Left lobe of liver (tissue), 2 donors: ENCODE measurements at places on chromosomes 16 and 17. TPM values are rescaled to one million over a fixed set of nuclear protein-coding genes. Genes with fewer than 3 reads are reported as not detected.

GRCh38 chr16:7921345-7921744, 588.7 kb downstream of the RBFOX1 start:
- no peak for DNase-seq

DNA sequence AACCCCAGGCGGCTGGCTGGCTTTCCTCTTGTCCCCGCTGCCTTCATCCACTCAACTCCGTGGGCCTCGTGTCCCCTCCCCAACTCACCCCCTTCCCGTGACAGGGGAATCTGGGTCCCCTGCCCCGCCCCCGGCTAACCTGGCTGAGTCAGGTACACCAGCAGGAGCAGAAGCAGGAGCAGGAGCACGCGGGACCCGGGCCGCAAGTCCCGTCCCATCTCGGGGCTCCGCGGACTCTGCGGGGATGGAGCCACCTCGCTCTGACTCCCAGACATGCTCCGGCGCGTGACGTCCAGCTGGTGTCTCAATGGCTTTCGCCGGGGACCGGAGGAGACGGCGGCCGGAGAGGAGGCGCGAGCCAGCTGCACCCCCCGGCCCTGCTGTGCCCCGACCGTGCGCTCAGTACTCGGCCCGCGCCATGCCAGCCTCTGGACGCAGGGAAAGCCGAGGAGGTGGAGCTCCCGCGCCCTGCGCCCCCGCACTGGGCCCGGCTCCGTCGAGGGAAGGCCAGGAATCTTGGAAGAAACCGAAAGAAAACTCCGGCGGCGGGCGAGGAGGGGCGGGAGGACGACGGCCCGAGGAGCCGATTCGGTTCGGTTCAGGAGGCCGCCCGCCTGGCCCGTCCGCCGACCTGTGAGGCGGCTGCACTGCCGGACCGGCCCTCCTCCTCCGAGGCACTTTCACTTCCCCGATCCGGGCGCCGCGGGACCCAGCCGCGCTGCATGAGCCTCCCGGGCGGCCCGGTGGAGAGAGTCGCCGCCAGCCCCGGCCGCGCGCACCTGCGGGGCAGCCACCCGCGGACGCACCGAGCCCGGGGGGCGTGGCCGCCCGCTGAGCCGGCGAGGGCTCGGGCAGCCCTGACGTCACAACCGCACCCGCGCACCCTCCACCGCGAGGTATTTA, at the start of the genes CXCL16 and ZMYND15:
Gene CXCL16, minus strand, starts transcription at position 807 of the 903 bp plus-strand sequence. Its CDS starts 589 bp downstream, at position 218.
Gene ZMYND15, plus strand, starts transcription at position 712 of the 903 bp plus-strand sequence. CDS start 716 bp downstream, outside the sequence.
- peak; percentile 72 for DNase-seq

GRCh38 chr16:71360378-71360777, 1.9 kb downstream of the CALB2 start:
- no peak for DNase-seq

- no peak for DNase-seq
These were observed 198 bp upstream of the SHISA9 start for GRCh38 chr16:12901204-12901596.

Gene FAM20A
- 52.4 TPM for total RNA-seq

GRCh38 chr16:27225536-27226360, 22.4 kb downstream of the KDM8 start:
- DNase-seq: no peak

- DNase-seq: no peak
These were observed 630 bp upstream of the HOXB2 start for GRCh38 chr17:48545539-48545938.

GRCh38 chr16:1075546-1075945, 3.0 kb downstream of the SSTR5 start:
- no peak for DNase-seq

GRCh38 chr17:11869680-11870394, 127.4 kb downstream of the ZNF18 start:
- no peak for DNase-seq

Gene JUP
- 72.5 TPM for total RNA-seq

DNA sequence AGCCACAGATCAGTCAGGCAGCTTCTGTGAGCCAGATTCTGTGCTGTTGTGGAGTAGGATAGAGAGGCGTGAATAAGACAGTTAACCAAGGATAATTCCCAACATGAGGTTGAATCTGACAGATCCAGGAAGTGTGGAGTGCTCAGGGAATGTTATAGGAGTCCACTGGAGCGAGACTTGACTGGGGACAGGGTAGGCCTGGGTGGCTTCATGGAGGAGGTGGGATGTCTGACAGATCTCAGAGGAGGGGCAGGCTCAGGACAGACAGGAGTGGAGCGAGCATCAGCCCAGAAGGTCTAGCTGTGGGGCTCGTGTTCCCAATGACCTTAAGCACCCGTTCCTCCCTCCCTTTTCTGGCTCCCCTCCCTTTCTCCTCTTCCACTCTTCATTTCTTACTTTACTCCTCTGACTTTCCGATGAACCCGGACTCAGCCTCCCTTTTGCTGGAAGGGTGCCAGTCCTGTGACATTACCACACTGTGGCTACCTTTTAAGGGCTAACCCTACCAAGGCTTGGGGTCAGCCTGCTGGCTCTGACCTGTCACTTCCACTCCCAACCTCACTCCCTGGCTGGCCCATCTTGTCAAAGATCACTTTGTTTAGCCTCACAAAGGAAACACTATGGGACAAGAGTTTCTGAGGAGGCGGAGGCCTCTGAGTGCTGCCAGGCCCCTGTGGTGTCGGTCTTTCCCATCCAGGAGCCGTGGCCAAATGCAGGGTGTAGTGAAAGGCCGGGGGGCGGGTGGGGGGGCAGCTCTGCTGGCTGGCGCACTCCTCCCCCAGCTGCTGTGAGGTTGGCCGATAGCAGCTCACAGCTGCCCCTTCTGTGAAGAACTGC, 28.5 kb upstream of the EFCAB13 start:
- DNase-seq: no peak

DNA sequence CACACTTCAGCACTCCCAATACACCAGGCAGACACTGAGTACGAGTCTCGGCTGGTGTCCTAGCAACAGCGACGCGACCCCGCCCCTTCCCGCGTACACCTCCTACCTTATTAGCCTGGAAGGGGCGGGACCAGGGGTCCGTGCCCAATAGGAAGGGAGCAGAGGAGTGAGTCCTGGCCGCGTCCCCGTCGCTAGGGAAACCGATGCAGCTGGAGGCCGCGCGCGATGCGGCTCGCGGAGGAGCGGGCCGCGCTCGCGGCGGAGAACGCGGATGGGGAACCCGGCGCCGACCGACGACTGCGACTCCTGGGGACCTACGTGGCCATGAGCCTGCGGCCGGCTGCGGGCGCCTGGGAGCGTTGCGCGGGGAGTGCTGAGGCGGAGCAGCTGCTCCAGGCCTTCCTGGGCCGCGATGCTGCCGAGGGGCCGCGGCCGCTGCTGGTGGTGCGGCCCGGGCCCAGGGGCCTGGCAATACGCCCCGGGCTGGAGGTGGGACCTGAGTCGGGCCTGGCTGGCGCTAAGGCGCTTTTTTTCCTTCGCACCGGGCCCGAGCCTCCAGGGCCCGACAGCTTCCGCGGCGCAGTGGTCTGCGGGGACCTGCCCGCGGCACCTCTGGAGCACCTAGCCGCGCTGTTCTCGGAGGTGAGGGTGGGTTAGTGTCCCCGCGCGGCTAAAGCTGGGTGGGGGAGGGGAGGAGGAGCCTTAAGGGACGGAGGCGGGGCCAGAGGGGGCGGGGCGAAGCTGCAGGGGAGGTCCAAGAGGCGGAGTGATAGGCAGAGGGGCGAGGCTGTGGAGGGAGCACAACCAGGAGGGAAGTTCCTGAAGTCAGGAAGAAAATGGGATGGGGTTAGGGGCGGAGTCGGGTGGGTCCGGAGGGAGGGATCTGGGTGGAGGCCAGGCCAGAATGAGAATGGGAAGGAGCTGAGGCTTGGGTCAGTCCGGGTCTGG, at the start of gene DNAH9:
Gene DNAH9, plus strand, starts transcription at position 197 of the 948 bp plus-strand sequence. Its CDS starts 29 bp downstream, at position 226.
- peak; percentile 91 for DNase-seq

GRCh38 chr16:57233944-57234706, 10.9 kb upstream of the ARL2BP start:
- no peak for DNase-seq

GRCh38 chr17:35645923-35646322, 58.8 kb downstream of the AP2B1 start:
- DNase-seq: no peak

DNA sequence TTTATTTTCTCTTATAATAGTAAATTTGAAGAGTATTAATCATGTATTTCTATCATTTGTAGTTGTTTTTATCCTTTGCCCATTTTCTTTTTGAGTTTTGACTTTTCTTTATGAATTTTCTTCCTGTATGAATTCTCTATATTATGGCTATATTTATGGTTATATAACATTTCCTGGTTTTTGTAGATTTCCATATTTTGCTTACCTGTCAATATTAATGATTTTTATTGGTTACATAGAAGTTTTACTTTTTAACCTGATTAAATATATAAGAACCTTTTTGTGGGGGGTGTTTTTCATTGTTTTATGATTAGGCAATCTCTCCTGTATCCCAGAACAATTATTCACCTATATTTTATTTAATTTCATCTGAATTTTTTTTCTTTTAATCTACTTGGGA, 93.2 kb downstream of the AATF start:
- DNase-seq: no peak

DNA sequence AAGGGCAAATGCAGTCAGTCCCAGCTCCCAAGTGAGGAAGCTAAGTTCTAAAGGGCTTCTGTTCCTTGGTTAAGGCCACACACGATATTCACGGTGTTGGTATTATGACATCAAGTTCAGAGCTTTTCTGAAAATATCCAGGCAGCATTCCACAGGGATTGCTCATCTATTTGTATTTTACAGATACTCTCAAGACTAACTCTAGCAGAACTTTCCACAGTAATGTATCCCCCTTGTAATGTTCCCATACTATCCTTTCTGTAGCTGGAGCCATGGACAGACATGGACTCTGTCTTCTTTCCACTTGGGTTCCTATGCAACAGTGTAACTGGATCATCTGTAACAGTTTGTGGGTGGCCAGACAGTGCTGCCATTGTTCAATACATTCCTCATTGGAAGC, 13.5 kb downstream of the SDR42E1 start:
- DNase-seq: no peak

DNA sequence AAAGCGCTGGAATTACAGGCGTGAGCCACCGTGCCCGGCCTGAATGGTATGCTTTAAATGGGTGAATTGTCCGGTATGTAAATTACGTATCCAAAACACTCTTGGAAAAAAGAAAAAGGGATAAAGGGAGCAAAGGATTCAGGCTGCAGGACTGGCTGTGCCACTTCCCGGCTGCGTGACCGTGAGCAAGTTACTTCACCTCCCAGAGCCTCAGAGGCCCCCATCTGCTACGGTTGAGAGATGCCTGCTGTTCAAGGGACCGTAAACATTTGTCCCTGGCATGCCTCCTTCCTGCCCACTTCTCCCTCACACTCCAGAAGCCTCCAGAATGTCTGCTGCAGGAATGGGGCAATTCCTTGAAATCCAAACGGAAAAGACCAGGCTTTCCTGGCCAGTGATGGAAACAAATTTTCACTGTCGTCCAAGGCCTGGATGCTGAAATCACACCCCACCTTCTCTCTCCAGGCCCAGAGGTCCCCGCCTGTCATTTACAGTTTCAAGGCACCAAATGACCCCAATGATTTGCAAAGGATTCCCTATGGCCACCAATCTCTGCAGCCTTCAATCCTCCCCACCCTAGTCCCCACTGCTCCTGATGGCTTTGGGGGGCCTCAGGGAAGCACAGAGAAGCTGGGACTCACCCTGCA, 22.9 kb upstream of the LITAF start:
- no peak for DNase-seq

GRCh38 chr17:63309021-63309420, 137.1 kb downstream of the CYB561 start:
- no peak for DNase-seq
